Aorta (tissue), 5 donors: ENCODE measurements at places on chromosomes 3 and 15.
A peak's percentile ranks its signal among the peaks of the same experiment; 100 is the strongest.

- DNase-seq, result peak; percentile 75
Observed at GRCh38 chr15:66775127-66776105, 73.4 kb downstream of the SMAD6 start.

DNA sequence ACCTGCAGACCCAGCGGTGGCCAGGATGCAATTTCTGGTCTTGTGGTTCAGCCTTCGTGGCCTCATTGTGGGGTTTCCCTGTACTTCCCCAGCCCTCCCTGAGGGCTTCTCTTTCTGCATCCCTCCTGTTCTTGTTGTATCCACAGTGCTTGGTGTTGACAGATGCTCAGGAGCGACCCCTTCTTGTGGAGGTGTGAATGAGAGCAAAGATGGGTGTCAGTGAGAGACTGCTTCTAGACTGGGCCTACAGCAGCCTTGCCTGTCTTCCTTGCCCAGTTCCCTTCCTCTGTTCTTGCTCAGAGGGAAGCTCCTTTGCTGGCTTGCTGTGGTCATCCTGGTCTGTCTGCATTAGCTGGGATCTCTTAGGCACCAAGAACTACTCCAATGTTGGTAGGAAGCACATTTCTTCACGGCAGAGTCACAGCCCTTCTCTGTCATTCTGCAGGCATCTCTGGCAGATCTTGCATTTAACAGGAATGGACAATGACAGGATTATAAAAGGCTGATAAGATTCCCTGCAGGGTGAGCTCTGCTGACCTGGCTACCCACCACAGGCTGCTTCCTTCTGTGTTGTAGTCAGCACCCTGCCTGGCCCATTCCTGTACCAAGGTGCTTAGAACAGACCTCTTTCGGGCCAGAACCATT, 317.8 kb upstream of the C2CD4B start:
- no peak for DNase-seq

DNA sequence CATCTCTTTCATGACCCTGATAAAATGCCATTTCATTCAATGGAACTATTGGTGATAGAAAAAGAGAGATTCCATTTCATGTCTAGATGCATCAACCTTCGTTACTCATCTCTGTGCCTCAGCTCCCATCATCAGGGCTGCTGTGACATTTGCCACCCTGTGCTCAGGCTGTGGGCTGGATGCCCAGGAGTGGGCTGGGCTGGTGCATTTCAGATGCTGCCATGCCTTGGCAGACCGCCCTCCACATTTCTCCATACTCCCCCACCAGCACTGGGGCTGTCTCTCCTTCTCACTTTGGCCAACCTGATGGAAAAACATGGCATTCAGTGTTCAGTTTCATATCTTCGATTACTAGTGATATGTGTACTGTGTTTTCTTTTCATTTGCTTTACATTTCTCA, 59.1 kb downstream of the DNASE1L3 start:
- no peak for DNase-seq

GRCh38 chr3:16386561-16386960, 121.5 kb downstream of the OXNAD1 start:
- no peak for DNase-seq

DNA sequence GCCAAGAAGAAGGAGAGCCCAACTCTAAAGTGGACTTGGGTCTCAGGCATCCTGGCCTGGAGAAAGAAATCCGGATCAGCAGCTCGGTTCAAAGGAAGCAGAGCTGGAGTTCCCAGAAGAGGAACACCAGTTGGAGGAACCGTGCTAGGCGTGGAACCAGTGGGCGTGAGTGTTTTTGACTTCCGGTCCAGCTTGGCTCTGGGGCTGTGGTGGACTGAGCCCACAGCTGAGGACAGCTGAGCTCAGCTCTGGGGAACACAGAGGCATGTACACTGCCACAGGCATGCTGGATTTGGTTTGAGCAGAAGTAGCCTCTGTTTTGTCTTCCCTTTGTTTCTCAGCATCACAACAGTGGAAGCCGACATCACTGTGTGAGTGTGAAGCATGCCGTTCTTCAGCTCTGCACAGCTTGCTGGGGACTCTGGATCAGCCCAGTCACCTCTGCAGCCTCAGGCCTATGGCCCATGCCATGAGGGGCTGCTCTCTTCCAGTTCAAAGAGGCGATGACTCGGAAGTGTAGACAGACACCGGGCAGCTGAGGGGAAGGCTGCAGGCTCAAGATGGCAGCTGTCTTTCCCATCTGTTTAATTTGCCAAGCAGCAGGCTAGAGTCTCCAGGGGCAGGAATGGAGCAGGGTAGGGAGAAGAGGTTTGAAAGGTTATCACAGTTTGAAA, 185.8 kb upstream of the UBE3A start:
- no peak for DNase-seq

DNA sequence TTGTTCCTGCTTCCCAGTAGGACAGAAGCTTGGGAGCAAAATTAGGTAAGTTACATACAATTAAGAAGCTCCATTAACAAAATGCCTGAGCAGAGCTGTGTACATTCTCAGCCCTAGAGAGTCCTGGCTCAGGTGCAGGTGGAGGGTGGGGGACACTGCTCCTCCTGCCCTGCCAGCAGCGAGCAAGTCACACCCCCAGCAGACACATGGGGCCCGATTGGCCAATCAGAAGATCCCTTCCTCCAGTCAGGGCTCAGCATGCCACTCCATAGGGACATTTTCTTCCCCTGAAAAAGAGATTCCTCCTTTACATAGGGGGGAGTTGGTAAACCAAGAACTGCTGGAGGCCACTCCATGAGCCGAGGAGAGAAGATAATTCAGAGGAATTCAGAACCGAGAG, 62.1 kb downstream of the PLXNA1 start:
- peak; percentile 68 for DNase-seq

- no peak for DNase-seq
Observed at GRCh38 chr15:96037584-96037983, 292.9 kb upstream of the NR2F2 start.

GRCh38 chr3:40258555-40258954, 51.0 kb upstream of the EIF1B start:
- DNase-seq, result no peak

DNA sequence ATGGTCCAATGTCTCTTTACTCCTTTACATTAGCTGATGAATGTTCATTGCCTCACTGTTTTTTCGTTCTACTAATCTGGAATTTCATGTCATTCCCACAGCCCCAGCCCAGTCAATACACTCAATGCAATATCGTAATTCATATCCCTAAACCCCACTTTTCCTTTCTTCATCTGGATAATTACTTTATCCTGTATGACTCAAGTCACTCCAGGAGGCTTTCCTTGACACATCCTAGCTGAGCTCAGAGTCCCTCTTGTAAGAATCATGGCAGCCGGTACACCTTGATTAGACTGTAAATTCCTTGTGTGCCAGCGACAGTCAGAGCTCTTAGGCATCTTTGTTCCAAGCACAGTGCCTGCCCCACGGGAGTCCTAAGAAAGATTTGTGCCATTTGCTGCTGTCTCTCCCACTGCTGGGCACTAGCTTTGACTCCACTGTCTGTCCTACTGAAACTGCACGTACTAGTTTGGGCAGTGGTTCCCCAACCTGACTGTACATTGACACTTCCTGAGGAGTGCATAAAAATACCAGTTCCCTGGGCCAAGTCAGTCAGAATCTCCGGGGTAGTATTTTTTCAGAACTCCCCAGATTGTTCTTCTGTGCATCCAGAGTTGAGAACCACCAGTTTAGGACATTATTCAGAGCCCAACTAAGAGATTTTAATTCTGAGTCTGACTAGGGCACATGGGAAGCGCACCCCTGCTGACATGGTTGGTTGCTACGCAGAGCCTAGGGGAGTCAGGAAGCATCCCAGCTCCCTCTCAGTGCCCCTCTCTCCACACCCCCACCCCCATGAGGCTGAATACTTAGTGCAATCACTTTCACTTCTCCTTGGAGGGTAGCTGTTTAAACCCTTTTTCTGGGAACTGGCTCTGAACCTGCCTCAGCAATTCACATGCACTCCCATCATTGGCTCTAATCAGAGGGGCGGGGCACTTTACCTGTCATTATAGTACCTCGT, 19.5 kb upstream of the C3orf70 start:
- DNase-seq, result no peak

GRCh38 chr3:113058188-113058587, 67.4 kb downstream of the GTPBP8 start:
- DNase-seq, result no peak
